ENCODE measurements at places on chromosomes 4 and X.
A peak's percentile ranks its signal among the peaks of the same experiment; 100 is the strongest.

DNA sequence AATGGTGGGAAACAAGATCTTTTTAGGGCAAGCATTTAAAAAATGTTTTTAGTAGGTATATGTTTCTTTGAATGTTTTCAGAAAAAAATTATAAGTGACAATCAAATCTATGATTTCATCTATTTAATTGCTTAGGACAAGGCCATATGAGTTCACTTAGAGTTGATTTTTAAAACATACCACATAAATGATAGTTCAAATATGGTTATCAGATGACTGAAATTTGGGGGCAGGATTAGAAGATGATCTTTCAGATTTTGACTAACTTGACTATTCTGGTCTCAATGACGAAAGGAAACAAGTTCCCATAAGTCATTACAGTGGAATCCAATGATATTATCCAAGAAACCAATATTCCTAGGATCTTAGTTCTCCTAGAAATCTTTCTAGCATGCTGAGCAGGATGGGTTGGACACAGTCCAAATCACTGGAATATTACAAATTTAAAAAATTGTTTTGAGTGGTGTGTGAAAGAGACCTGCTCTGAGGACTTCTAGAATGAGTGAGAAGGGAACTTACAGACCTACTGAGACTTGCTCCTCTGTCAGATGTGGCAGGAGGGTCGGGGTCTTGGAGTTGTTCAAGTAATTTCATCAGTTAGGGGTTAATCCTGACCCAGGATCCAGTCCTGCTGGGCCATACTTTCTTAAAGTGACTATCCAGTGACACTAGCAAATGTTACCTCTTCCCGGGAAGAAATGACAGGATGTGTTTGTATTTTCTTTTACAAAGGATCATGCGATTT lies 20.0 kb downstream of the RHOH start:
- no peak for DNase-seq

GRCh38 chr4:148044089-148044911 lies 312.4 kb downstream of the ARHGAP10 start:
- peak; percentile 46 for DNase-seq

DNA sequence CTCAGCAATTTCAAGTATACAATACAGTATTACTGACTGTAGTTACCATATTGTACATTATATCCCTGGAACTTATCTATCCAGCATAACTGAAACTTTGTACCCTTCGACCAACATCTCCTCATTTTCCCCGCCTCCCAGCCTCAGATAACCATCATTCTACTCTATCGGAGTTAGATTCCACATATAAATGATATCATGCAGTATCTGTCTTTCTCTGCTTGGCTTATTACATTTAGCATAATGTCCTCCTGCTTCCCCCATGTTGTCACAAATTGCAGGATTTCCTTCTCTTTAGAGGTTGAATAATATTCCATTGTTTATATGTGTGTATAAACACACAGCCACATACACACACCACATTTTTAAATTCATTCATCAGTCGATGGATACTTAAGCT lies 218.1 kb downstream of the MAML3 start:
- DNase-seq: no peak

DNA sequence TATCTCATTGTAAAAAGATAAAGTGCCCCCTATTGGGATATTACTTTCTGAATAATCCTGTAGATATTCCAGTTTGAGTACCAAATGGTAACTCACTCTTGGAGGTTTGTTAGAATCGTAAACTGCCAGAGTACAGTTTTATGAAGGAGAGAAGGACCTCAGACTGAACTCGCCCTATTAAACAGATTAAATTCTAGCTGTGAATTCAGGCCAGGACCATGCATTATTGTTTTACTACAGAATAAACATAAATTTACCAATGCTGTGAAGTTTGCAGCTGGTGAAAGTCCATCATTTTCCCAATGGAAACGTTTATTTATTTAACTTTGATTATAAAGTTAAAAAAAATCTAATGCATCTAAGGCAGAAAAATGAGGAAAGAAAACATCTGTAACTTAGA lies 20.2 kb upstream of the PRDM5 start:
- no peak for DNase-seq

DNA sequence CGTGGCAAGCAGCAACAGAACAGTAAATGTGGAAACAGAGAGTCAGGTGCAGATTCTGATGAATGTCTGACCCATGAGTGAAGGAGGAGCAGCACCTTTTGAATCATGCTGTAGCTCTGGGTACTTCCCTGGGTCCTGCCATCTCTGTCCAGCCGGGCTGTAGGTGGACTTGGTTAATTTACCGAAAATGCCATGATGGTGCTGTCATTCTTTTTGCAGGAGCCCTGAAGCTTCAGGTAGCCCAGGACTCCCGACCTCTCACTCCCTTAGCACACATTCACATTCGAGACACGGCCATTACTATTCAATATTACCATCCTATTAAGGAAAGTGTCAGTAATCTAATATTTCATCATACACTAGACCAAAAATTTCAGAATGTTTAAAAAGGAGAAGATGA lies 320.9 kb downstream of the STK32B start:
- no peak for DNase-seq

DNA sequence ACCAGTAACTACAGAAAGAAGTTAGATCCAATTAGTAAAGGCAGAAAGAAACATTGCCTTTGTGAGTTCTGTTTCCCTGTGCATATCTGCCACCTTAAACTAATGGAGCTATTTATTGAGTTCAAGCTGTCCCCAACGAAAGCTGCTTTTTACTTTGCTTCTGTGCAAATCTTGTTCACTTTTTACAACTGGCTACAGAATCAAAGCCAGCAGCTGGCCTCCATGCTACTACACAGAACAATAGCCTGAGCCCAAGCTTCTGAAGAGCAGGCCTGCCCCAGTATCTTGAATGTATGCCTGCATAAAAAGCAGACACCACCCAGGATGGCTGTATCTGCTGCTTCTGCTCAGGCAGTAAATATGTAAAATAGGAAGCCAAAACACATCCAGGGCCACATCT lies 28.1 kb downstream of the ANK2 start:
- DNase-seq: peak; percentile 79

- DNase-seq: no peak
These were observed 104.7 kb upstream of the TRIM2 start for GRCh38 chr4:153099391-153100140.

DNA sequence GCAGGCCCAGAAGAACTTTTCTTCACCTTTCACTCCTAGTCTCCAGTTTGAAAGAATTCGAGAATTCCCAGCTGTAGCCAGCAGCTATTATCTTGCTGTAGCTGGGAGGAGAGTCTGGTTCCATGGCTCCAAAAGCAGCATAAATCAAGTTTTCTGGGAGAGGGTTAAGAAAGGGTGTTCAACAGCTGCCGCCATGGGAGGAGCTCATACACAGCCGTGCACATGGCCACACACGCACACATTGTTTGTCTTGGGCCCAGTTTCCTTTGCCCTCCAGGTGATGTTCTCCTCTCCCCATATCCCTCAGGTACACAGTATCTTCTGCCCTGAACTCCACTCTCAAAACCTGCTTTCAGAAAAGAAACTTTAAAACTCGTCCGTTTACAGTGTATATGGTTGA lies 4.1 kb upstream of the GPC3 start:
- no peak for DNase-seq

GRCh38 chr4:24924309-24924781 lies 11.5 kb upstream of the CCDC149 start:
- no peak for DNase-seq

DNA sequence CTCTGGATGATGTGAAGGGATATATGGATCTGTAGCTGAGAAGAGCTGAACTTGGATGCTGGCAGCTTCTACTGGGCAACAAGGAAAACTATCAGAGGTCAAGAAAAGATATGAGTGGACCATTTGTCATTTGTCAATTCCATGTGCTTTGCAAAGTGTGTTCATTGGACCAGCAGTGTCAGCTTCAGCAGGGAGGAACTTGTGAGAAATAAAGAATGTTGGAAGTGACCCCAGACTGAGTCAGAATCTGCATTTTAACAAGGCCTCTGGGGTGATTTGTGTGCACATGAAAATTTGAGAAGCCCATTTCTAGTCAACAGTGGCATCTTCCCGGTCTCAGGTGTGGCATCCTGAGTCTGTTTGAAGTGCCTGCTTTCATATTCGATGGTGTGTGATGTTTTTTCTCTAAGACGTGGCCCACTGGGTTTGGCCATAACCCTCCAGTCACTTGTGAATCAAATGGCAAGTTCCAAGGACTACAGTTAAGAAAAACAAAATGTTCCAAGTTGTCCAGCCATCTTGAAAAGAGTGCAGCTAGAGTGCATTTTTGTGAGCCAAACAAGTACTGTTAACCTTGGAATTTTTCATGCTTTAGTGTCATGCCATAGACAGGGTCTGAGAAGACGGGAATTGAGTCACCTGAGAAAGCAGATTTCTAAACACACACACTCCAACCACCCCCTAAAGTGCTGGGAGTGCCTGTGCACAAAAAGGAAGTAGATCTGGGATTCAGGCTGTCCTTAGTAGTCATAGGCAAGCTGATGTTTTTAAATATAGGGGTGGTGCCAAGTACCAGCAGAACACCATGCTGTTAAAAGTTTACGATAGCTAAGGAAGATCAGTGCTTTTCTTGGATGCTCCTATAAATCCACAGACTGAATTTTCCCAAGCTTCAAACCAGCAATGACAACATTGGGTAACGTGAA lies 26.4 kb downstream of the GPM6B start:
- DNase-seq: no peak

GRCh38 chrX:118867251-118867650 lies 43.6 kb downstream of the ZCCHC12 start:
- DNase-seq: no peak

GRCh38 chr4:44761306-44761705 lies 35.0 kb upstream of the GNPDA2 start:
- DNase-seq: no peak

- no peak for DNase-seq
These were observed 58.7 kb upstream of the STARD8 start for GRCh38 chrX:68588602-68589371.

- DNase-seq: peak; percentile 24
These were observed 32.5 kb downstream of the HMGB2 start for GRCh38 chr4:173301518-173302201.

GRCh38 chrX:40383969-40384368 lies 196.8 kb upstream of the ATP6AP2 start:
- DNase-seq: no peak

- DNase-seq: peak; percentile 77
These were observed 39.2 kb downstream of the FGFRL1 start for GRCh38 chr4:1050486-1051213.

GRCh38 chrX:40552768-40553167 lies 28.0 kb upstream of the ATP6AP2 start:
- peak; percentile 5 for DNase-seq

DNA sequence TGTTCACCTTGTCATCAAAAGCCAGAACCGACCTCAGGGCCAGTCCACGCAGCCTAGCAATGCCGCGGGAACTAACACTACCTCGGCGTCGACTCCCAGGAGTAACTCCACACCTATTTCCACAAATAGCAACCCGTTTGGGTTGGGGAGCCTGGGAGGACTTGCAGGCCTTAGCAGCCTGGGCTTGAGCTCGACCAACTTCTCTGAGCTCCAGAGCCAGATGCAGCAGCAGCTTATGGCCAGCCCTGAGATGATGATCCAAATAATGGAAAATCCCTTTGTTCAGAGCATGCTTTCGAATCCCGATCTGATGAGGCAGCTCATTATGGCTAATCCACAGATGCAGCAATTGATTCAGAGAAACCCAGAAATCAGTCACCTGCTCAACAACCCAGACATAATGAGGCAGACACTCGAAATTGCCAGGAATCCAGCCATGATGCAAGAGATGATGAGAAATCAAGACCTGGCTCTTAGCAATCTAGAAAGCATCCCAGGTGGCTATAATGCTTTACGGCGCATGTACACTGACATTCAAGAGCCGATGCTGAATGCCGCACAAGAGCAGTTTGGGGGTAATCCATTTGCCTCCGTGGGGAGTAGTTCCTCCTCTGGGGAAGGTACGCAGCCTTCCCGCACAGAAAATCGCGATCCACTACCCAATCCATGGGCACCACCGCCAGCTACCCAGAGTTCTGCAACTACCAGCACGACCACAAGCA lies 898 bp downstream of the UBQLN2 start:
- DNase-seq: peak; percentile 33

DNA sequence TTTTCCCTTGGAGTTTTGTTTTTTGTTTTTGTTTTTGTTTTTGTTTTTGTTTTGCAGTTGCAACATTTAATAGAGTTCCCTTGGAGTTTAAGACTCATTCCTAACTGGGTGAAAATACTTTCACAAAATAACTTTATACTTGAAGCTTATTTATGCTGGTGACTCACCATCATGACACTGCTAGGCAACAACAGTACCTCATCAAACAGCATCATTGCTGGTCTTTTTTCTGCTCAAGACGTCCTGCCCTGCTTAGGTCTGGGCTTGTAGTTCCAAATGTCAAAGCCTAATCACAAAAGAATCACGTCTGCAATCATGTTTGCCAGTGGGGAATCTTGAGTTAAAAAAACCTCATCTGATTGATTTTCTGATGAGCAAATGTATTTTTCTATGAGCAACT lies 105.7 kb upstream of the PRPS2 start:
- no peak for DNase-seq

DNA sequence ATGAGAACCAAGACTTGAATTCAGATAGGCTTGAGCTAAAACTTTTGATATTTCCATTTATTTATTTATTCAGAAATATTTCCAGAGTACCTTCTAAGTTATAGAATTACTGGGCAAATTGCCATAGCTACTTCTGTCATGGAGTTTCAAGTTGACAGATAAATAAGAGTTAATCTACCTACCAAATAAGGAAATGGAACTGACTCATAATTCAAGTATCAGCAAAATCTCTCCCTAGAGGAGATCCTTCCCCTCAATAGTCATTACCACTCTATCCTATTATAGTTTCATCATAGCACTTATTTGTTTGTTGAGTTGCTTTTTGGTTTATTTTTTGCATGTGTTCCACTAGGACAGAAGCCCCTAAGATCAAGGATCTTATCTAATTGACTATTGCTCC lies 48.8 kb upstream of the CCSER1 start:
- no peak for DNase-seq

- peak; percentile 22 for DNase-seq
These were observed 88.3 kb downstream of the AMELX start for GRCh38 chrX:11381464-11381863.

DNA sequence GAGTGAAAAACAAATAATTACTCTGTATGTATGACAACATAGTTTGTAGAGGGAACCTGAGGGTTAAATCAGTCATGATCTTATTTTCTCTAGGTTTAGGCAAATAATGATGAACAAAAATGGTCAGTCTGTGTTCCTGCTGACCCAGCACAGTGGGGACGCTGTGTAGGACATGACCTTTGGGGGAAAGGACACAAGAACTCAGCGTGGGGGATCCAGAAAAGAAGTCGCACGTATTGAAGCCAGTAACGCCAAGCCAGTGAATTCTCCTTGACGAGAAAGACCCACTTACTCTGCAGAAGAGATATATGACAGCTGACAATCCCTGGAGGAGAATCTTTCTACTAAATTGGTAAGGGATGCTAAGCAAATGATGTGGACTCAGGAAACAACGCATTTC lies 36.6 kb downstream of the HELT start:
- DNase-seq: no peak

DNA sequence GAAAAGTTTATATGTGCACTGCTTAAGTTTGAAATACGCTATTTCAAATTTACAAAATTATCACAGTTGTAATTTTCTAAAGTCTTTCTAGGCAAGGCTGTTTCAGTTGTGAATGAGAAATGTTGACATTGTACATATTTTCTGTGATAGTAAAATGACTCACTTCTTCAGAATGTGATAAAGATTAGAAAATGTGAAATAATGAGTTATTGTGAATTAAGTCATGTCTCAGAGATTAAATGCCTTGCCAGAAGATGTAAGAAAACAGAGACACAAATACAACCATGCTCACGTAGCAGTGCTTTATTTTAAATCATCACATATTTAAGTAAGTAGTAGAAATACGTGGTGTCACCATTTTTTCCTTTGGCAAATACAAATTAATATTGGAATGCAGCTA lies 768 bp downstream of the CLCN4 start:
- DNase-seq: no peak

GRCh38 chr4:189121336-189121735 lies 819.3 kb upstream of the FRG1 start:
- DNase-seq: no peak
